ENCODE measurements at places on chromosomes 4 and X.

GRCh38 chr4:126268106-126268505, 953.4 kb downstream of the FAT4 start:
- no peak for DNase-seq

- DNase-seq = peak; percentile 14
These were observed 1.2 kb downstream of the GUCY1A1 start for GRCh38 chr4:155667568-155668511.

GRCh38 chr4:166197166-166197565, 324.1 kb downstream of the TLL1 start:
- DNase-seq = no peak

- DNase-seq = no peak
These were observed 112.1 kb downstream of the NR3C2 start for GRCh38 chr4:148330161-148330560.

DNA sequence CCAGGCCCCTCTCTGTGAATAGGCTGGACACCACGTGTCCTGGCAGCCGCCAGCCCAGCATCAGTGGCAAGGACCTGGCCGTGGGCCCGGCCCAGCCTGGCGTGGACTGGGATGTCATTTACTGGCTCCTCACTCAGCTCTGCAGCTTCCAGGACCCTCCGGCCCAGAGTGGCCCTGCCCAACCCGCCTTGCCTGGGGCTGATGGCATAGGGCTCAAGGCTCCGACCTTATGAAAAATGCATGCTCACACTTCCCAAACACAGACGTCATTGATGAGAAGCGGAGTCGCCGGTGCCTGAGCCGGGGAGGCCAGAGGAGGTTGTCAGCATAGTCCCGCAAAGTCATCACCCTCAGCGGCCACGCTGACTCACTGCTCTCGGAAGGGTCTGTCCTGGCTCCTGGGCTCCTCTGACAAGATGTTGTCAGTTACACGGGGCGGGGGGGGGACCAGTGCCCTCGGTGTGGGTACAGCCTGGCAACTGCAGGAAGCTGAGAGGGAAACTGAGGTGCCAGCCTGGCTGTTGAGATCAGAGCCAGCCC, 14.3 kb downstream of the CFAP99 start:
- peak; percentile 53 for DNase-seq

- no peak for DNase-seq
These were observed 22.0 kb upstream of the STK26 start for GRCh38 chrX:132001127-132001526.

GRCh38 chr4:140305053-140305452, 68.4 kb upstream of the SCOC start:
- DNase-seq = no peak

Data from H54 (cell line).